ENCODE measurements at places on chromosomes 16 and 17.

DNA sequence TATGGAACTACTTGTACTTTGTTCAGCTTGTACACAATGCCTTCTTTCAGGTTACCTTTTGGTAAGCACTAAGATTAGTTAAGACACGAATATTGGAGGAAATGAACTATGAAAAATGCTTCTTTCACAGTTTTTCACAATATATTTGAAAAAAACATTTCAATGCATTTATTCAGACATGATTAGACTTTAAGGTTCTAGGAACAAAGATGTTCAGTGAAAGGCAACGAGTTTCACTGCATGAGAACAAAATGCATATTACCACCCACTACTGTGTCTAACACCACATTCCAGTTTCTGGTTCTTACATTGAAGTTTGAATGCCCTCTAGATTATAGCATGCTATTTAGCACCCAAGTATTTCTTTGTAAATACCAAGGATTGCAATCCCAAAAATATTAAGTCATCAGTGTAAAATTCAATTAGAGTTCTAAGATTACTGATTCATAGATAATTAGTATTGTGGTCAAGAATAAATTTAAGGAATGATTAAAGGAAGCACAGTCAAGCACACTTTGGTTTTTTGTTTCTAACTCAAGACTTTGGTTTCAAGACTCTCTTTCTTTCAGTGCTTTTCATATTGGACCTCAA lies 261.7 kb downstream of the CEP112 start:
- no peak for DNase-seq

DNA sequence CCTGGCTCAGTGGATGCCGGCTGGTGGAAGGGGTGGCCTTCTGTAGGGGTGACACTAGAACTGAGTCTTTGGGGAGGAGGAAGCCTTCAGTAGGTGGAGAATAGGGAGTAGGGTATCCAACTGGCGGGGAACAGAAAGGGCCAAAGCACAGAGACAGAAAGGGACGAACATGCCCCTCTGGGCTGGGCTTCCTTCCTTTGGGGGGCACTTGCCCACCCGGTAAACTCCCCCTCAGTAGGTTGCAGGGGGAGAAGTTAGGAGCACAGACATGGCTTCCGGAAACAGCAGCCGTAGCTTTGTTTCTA lies 774 bp downstream of the ENGASE start:
- peak; percentile 20 for DNase-seq

DNA sequence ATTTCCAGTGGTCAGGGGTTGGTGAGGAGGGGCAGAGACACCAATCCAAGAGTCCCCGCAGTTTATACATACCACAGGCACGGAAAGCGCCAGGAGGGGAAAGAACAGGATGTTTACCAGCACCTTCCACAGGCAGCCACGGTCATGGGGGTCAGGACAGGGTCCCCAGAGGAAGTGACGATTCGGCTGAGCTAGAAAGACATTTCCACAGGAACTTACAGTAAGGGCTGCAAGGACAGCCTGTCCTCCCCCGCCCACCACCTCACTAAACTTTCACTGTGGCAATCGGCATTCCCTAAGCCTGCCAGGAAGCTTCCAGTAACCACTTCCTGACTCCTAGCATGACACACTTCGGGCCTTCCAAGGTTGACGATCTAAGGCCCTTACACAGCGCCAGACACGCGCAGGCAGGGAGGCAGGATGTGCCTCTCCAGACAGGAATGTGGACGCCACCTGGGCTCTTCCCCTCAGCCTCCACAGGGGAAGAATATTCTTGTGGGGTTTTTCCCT lies 1.2 kb upstream of the MT2A start:
- DNase-seq: peak; percentile 99

- no peak for DNase-seq
These were observed 33.4 kb downstream of the TRAF4 start for GRCh38 chr17:28777178-28777577.

- DNase-seq: no peak
These were observed 70.9 kb upstream of the SALL1 start for GRCh38 chr16:51222016-51222415.

GRCh38 chr16:19532601-19533000 lies 8.9 kb downstream of the CCP110 start:
- no peak for DNase-seq

GRCh38 chr17:51056813-51057510 lies 63.7 kb downstream of the SPAG9 start:
- DNase-seq: peak; percentile 81

DNA sequence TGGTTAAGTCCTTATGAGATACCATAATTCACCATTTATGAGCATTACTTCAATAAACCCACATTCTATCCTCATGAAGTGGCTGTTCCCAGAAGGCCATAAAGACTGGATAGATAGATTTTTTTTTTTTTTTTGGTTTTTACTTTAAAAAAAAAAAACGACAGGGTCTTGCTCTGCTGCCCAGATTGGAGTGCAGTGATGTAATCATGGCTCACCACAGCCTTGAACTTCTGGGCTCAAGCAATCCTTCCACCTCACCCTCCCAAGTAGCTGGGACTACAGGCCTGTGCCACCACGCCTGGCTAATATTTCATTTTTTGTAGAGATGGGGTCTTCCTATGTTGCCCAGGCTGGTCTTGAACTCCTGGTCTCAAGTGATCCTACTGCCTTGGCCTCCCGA lies 102.3 kb downstream of the XYLT1 start:
- DNase-seq: no peak

DNA sequence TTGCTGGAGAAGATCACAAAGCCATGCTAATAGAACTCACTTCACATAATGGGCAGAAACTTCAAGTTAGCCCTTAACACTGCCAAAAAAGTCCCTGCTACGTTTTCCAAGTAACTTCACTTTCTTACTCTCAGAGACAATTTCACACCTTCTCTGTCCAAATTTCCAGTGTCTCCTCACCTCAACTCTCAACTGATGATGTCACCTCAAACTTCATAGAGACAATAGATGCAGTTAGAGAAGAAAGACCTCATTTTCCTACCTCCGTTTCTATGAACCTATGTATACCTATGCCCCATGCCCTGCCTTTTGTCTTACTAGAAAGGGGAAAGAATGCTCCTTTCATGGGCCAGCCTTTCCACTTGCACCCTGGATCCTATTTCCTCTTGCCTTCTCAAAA lies 14.2 kb upstream of the EFCAB3 start:
- no peak for DNase-seq

DNA sequence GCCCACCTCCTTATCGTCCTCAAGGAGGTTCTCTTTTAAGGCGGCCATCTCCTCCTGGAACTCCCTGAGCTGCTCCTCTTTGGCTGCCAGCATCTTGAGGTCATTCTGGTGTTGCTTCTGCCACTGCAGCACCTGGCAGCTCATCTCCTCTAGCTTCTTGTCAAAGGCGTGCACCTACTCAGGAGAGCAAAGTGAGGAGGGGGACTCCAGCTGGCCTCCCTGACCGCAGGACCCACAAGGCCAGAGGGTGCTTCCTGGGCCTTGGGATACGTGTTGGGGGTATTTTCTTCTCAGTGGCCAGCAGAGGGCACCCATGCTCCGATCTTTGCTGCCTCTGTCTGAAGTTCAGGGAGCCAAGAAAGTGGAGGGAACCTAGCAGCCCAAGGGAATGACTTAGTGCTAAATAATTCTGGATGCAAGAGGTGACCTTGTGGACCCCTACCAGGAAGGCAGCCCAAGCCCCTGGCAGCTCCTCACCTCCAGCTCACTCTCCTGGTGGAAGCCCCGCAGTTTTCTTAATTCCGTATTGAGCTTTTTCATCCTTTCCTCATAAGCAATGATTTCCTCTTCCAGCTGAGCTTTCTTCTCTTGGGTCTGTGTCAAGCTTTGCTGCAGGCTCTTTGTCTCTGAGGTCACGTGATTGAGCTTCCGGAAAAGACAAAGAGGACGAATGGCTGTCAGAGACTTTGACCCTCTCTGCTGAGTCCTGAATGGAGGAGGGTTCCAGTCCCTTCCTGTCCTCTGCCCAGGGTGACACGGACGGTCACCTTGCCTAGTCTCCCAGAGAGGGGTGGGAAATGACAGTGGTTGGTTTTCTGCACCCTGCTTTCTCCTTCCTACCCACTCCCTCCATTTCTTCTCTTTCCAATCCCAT lies 31.4 kb downstream of the DHX38 start:
- DNase-seq: peak; percentile 89

- no peak for DNase-seq
These were observed 23.6 kb downstream of the RAB11FIP4 start for GRCh38 chr17:31415004-31415454.

- DNase-seq: no peak
These were observed 5.6 kb upstream of the WDR45B start for GRCh38 chr17:82653651-82654528.

DNA sequence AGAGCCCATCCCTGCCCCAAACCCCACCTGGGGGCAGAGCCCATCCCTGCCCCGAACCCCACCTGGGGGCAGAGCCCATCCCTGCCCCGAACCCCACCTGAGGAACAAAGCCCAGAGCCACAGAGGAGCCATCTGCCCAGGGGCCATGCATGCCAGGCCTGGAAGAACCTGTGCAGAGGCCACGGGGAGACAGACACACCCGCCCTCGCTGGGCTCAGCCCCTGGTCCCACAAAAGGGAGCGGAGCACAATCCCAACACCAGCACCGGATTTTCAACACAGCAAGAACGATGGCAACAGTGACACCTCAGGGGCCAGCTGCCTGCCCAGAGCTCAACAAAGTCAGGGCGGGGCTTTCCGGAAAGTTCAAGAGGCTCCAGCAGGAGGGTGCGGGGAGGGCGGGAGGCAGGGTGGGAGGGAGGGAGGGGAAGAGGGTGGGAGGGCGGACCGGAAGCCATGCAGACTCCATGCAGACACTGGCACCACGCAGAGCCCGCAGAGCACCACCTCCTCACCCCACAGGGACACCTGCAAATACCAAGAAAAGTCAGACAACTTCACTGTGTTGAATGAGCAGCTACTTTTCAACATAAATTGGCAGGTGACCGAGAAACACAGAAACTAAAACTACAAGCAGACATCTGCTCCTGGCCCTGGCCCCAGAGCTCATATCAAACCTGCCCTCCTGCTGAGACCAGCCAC lies 27.9 kb upstream of the C16orf95 start:
- DNase-seq: peak; percentile 15

DNA sequence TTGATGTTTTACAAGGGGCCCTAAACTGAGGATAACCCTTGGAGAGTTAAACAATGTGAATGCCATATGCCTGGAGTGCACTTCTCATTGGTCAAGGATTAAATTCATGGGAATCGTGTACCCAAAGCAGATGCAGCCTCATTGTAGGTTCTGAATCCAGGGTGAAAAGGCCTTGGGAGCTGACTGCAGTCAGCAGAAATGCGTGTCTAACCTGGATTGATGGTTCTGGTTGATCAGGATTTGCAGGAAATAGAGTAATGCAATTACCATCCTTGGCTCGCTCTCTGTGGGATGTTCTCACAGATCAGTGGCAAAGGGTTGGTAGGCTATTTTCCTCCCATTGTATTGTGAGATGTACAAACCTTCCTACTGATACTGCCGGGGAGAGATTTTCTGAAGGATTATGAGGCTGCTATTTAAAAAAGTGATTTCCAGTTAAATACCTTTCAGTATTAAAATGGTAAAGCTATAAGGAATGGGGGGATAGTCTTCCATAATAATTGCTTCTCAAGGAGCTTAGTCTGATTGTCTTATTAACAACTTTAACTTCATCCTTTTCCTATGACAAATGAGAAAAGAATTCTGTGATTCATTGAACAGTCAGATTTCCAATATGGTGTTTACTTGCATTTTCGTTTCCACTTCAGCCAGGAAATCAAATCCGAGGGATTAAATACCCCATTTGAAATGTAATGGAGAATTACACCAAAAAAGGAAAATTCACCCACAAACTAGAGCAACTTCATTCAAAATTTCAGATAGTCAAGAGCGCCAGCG lies 1028.1 kb upstream of the EEF2KMT start:
- no peak for DNase-seq

DNA sequence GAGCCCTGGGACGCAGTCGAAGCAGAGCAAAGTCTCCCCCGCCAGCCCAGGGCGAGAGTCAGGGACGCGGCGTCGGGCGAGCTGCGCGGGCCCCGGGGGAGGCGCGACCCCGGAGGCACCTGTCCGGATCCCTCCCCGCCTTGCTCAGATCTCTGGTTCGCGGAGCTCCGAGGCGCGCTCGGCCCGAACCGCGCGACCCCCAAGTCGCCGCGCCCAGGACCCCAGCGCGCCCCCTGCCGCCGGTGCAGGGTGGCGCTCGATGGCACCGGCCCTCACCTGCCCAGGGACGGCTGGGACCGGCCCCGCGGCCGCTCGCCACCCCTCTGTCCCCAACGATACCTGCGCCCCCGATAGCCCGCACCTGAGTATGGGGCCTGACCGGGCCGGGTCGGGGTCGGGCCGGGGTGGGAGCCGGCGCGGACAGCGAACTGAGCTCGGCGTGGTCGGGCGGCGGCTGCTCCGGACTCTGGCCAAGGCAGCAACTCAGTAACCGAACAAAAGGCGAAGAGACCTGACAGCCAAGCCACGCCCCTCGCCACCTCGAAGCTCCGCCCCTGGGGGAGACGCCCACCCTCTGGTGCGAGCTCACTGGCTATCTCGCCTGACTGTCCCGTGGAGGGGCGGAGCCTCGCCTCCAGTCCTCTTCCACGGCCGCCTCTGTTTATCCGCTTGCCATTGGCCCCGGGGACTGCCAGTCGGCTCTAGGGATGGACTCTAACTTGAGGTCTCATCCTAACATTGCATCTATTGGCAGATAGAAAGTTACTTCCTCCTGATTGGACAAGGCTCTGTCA lies at the start of gene JUP:
JUP (minus strand) TSS at position 485 of the 794 bp plus-strand sequence. CDS start 14,857 bp downstream, outside the sequence.
- peak; percentile 100 for DNase-seq

DNA sequence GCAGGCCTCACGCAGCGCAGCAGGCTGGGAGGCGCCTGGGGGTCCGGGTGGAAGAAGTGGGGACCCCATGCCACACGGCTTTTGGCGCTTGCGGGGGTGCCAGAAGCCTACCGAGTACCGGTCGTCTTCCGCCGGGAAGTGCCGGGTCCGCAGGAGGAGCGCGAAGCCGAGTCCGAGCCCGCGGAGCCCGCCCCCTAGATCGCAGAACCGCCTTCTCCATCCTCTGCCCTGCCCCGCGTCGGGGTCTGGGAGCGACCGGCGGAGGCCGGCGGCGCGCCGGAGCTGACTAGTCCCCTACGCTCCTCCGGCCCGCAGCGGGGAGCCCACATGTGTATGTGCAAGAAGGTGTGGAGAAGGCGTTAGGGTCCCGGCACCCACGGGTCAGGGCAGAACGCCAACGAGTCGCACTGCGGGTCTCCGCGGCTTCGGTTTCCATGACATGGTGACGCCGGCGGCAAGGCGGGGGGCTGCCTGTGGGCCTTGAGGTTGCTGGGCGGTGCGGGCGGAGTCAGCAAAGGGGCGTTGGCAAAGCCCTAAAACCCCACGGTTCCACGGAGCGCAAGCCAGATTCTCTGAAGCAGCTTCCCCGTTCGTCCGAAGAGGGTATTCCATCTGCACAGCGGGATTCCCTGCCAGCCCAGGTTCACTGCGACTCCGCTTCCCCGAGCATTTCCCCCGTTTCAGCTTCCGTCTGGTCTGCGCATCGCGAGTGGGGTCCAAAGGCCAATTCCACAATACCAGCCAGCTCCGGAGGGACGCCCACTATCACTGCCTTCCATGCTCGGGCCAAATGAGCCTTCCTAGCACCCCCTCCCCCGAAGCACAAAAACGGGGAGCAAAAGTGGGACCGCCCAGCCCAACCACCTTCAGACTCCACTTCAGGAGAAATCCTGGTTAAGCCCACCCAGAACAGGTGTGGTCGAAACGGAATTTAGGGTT lies 2.3 kb upstream of the LHX1 start:
- DNase-seq: no peak

GRCh38 chr17:67577429-67578141 lies 140.2 kb upstream of the NOL11 start:
- peak; percentile 36 for DNase-seq

Data from dermis blood vessel endothelial cell (primary cell).